ENCODE measurements at places on chromosomes 6 and 20.

DNA sequence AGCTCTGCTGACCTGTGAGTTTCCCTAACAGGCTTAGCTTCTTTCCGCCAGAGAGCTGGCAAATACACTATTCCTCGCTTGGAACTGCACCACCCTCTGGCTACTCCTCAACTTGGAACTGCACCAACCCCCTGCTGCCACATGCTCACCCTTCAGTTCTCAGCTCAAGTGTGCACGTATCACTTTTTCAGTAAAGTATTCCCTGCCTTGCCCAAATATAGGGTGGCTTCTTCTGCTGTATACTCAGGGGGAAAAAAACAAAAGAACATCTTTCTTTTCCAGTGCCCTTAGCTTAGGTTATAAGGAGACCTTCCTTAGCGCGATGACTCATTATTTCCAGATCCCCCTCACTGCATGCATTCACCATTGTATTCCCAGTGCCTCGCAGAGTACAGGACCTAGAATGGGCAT is 21.2 kb downstream of the GNAS-AS1 start:
- no peak for DNase-seq

DNA sequence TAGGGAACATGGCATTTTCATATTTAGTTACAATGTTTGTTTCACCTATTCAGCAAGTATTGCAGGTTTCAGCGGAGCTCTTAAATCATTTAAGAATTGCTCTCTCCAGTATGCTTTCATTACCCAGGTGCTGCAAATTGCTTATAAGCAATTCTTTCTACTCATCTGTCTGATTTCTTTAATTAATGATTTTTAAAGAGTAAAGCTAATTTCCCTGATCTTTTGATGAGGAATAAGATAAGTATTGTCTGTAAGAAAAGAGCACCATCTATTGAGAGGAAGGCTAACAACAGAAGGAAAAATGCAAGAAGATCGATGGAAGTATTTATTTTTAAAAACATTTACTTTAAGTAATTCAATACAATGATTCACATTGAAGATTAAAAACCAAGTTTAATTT is 2.0 kb downstream of the OPRM1 start:
- DNase-seq = no peak

DNA sequence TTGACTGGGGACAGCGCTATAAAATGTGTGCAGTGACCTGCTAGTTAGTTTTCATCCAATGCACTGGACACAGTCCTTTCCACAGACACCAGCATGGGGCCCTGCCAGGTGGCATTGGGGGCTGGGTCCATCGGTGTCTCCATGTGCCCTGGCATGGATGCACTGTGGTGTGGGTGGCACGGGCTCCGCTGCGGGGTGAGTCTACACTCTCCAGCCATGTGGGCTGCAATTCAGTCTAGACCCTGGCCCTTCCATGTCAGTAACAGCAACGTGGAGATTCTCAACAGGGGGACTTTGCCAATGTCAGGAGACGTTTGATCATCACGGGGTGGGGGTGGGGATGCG is 100.0 kb downstream of the RAMACL start:
- no peak for DNase-seq

GRCh38 chr20:4944518-4945313 is 56.6 kb downstream of the SLC23A2 start:
- DNase-seq = no peak

GRCh38 chr20:52230409-52230808 is 38.8 kb upstream of the ZFP64 start:
- no peak for DNase-seq

GRCh38 chr20:15475483-15475882 is 1097.8 kb downstream of the KIF16B start:
- no peak for DNase-seq

GRCh38 chr20:14721926-14722452 is 384.6 kb upstream of the FLRT3 start:
- DNase-seq = no peak

DNA sequence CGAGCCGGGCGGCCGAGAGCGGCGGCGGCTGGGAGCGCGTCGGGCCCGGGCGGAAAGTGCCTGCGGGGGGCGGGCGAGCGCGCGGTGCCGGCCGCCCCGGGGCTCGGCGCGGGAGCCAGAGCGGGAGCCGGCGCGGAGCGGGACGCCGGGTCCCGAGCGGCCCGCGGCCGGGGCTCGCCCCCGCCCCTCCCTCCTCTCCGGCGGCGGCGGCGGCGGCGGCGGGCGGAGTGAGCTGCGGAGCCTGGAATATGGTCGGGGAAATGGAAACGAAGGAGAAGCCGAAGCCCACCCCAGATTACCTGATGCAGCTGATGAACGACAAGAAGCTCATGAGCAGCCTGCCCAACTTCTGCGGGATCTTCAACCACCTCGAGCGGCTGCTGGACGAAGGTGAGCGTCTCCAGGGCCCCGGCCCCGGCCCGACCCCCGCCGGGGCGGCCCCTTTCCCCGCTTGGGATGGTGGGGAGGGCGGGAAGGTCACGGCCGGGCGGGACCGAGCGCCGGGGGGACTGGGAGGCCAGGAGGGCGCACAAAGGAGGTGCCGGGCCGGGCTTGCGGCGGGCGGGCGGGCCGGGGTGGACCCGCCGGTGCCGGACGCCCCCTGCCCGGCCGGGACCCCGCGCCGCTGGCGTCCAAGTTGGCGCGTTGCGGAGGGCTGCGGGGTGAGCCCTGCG is 565 bp downstream of the QKI start:
- no peak for DNase-seq

DNA sequence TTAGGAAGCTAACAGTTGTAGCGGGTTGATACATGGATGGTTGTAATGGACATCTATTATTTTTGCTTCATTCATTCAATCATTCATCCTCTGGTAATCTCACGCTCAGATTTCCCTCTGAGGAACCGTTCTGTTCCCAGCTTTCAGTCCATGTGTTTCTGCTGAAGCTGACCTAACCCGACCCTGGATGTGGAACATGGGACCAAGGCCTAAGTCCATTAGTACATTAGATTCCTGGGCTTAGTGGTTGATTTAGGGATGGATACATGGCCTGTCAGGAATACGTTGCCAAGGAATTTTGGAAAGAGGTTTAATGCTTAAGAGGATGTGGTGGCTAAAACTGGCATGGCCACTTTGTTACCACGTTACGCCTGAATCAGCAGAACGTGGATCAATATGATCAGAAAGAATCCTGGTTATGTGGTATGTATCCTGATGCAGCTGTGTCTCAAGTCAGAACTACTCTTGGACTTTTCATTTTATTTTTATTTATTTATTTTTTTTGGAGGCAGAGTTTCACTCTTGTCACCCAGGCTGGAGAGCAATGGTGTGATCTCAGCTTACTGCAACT is 4.1 kb upstream of the DHX35 start:
- DNase-seq = no peak

DNA sequence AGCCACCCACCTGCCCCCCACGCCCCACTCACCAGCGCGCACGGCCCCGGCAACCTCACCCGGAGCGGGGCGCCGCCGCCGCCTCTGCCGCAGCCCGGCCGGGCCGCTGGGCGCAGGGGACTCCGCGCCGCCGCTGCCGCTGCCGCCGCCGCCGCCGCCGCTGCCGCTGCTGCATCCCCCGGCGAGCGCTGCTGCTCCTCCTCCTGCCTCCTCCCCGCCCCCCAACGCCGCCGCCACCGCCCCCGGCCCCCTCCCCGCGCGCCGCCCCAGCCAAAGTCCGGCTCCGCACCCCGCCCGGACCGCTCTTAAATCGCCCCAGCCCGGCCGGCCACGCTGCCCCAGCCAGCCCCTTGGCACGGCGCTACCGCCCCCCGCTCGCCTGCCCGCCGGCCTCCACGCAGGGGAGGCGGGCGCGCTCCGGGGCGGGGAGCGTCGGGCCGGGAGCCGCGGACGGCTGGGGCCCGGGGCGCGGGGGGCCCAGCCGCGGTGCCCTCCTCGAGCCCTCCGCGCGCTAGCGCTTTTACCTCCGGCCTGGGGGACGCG is at the start of gene SULF2:
Gene SULF2 (minus strand): TSS at position 171 of the 543 bp plus-strand sequence. CDS start 28,118 bp downstream, outside the sequence.
- no peak for DNase-seq

DNA sequence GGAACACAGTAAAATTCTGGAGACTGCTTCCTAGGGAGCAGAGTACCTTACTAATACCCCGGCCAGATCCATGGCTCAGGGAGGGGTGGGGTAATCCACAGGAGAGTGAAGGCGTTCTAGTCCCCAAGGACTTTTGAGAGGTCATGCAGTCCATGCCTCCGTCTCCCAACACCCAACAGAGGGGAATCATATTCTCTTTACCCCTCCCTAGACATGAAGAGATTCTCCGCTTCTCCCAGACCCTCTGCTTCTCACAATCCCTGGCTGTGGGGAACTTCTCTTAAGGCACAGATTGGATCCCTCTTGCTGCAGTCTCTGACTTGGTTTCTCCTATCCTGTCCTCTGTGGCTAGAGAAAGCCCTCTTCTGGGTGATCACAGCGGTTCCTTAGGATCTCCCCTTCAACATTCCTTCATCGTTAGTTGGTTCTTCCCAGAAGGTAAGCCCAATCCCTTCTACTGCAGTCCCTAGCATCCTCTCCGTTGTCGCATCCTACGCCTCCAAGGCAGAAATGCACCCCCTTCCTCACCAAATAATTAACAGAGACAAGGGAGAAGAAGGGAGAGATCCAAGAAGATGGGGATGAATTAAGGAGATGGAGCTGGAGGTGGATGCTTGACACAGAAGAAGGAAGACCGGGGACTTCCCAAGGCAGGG is 562 bp downstream of the GGT7 start:
- no peak for DNase-seq

- DNase-seq = no peak
Measured at GRCh38 chr6:69581581-69581980, 215.2 kb downstream of the LMBRD1 start.

GRCh38 chr20:43658069-43658722 is 8.7 kb upstream of the MYBL2 start:
- peak; percentile 49 for DNase-seq

DNA sequence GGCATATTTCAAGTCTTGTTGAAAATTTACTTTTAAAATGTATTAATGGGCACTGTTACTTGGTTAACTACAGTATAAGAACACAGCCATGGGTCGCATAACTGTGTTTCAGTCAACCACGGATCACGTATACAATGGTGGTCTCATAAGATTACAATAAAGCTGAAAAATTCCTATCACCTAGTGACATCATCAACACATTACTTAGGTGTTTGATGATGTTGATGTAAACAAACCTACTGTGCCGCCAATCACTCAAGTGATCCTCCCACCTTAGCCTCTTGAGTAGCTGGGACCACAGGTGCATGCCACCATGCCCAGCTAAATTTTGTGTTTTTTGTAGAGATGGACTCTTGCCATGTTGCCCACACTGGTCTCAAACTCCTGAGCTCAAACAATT is 16.7 kb upstream of the ETV7 start:
- DNase-seq = no peak

- no peak for DNase-seq
Measured at GRCh38 chr20:39885975-39886649, 802.9 kb downstream of the MAFB start.

- DNase-seq = no peak
Measured at GRCh38 chr6:120681204-120681603, 653.1 kb downstream of the TBC1D32 start.

DNA sequence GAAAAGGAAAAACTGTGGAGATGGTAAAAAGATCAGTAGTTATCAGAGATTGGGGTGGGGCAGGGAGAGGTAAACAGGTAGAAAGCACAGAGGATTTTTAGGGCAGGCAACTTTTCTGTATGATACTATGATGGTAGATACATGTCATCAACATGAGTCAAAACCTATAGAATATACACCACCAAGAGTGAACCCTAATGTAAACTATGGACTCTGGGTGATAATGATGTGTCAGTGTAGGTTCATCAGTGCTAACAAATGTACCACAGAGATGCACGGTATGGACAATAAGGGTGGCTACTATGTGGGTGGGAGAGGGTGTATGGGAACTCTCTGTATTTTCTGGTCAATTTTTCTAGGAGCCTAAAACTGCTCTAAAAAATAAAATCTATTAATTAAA is 18.5 kb downstream of the PACSIN1 start:
- no peak for DNase-seq

- no peak for DNase-seq
Measured at GRCh38 chr6:4647414-4648365, 128.5 kb upstream of the CDYL start.

GRCh38 chr20:19405958-19406357 is 193.5 kb downstream of the SLC24A3 start:
- DNase-seq = no peak

DNA sequence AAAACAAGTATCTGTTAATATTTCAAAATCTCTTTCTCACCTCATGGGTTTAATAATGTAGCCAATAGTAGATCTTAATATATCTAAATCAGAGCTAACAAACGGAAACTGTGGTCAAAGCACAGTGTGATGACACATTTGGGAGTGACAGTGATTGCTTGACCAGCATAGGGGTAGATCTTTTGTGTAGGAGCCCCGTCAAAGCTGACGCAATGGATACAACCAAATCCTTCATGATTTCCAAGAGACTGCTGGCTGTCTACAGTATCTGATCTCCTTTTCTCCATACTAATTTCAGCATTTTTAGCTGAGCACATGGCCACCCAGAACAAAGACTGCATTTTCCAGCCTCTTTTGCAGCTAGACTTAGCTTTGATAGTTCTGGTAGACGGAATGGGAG is 299.3 kb upstream of the ECI2 start:
- DNase-seq = no peak

DNA sequence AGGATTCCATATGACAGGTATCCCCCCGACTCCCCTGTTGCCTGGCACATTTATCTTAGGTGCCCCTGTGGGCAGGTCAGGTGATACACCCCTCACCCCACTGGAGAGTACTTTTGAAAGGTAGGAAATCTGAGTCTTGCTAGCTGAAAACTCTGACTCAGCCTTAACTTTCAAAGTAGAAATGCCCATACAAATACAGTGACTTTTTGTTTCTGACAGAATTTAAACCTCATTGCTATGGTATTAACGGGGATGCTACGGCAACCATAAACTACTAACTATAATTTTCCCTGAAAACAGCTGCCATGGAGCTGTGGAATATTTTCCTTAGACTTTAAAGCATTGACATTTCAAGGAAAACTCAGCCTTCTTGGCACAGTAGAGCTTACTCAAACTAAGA is 536.0 kb downstream of the RFPL4B start:
- DNase-seq = no peak

Data from stimulated activated CD8-positive, alpha-beta memory T cell treated with anti-CD3 and anti-CD28 coated beads, Interleukin-15, amount 100 ng/mL, for 48 hours (primary cell).